ENCODE measurements at places on chromosomes 13 and 19.

- DNase-seq: no peak
Observed at GRCh38 chr13:75072368-75072767, 409.6 kb downstream of the TBC1D4 start.

DNA sequence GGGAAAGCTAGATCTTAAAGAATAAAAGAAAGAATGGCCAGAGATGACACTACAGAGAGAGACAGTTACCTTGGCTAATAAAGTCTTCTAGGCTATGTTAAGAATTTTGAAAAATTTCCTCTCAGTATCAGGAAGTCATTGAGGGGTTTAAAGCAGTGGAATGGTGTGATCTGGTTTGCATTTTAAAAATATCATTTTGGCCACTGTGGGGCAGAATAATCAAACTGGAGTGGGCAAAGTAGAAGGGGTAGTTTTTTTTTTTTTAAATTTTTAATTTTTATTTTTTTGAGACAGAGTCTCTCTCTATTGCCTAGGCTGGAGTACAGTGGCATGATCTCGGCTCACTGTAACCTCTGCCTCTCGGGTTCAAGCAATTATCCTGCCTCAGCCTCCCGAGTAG is 4.4 kb upstream of the CNMD start:
- DNase-seq: no peak

GRCh38 chr13:102769679-102770078 is 3.9 kb downstream of the TEX30 start:
- DNase-seq: no peak

DNA sequence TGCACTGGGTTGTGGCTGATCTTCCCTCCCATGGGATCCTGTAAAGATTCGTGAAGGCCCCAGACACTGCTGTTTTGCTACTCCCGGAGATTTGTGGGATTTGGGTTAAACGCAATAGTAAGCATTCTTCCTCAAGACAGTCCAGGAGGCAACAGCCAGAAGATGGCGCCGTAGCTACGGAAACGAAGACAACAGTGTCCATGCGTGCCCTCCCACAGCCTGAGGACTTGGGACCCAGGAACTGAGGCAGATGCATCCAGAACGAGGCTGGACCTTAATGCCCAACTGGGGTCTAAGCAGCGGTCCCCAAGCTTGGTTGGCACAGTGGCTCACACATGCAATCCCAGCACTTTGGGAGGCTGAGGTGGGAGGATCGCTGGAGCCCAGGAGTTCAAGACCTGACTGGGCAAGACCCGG is 57.6 kb upstream of the ZNF507 start:
- DNase-seq: no peak

DNA sequence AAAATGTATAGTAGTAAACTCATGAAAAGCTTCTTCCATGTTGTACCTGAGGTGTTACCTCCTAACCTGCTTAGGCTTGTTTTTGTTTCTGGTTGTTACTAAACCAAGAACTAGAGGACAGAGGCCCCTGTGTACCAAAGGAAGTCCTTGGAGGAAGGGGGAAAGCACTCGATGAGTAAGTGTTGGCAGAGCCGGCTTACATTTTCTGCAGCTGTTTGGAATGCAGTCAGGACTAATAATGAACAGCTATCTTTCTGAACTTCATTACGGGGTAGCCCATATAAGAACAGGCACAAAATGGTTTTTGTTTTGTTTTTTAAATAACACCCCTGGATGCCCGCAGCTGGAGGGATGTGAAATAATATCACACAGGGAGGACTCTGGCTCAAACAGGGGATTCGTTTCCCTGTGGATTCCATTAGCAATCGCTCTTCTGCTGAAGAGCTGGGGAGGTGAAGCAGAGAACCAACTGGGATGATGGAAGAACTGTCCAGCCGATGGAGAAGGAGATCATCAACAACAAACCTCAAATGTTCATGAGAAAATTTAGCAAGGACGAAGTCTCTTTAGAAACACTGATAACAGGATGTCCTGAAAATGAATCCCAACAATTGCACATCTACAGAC is 214.2 kb upstream of the MAB21L1 start:
- no peak for DNase-seq

GRCh38 chr19:51821921-51822320 is 27.0 kb downstream of the FPR3 start:
- DNase-seq: no peak

DNA sequence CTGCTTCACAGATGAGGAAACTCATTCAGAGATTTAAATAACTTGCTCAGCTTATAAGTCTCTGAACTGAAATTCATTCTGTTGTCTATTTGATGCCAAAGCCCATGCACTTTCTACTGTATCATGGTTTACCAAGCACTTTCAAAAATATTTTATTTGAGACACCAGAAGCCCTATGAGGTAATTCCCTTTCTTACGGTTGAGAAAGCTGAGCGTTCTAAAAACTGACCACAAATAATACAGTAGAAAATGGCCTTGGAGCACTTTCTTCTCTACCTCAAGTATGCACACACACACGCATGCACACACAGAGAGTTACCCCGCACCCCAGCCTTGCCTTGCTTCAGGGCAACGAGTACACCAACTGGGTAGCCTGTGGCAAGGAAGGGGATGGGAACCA is 228.5 kb downstream of the RFC3 start:
- DNase-seq: no peak

DNA sequence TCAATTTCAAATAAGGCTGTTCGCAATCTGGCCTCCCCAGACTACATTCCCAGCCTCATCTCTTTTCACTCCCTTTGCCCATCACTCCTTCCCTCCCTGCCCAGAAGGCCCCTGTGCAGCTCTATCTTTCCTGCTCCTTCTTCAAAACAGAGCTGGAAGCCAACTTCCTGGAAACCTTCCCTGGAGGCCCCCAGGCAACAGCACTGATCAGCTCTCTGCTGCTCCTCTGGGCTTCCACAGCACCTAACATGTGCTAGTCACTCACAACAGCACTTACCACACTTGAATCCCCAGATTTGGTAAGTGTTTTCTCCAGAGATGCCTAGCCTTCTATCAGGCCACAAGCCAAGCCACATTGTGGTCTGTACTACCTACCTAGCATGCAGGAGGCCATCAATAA is 9.5 kb downstream of the SMAD9 start:
- no peak for DNase-seq

GRCh38 chr13:108346376-108346775 is 76.9 kb downstream of the TNFSF13B start:
- DNase-seq: no peak

- no peak for DNase-seq
Observed at GRCh38 chr13:31638577-31638976, 100.7 kb upstream of the RXFP2 start.

DNA sequence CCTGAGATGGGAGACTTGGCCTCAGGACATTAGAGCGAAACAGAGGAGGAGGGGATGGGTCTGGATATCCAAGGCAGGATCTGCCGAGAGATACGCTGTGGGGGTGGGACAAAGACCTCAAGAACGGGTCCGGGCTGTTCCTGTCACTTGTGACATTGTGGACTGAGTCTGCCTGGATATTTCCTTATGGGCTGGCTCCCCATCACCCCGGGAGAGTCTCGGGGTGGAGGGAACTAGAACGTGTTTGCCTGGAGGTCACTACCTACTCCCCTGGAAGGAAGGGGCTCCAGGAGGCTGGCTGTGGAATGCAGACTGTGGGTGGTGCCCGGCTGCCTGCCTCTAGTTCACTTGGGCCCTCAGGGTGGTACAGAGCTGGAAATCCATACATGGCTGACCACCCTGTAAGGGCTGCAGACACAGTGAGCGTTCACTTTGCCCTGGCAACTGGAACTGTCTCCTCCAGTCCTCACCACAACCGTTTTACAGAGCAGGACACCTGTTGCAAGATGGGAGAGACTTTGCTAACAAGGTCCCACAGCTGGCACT is 26.4 kb downstream of the DNM2 start:
- no peak for DNase-seq

DNA sequence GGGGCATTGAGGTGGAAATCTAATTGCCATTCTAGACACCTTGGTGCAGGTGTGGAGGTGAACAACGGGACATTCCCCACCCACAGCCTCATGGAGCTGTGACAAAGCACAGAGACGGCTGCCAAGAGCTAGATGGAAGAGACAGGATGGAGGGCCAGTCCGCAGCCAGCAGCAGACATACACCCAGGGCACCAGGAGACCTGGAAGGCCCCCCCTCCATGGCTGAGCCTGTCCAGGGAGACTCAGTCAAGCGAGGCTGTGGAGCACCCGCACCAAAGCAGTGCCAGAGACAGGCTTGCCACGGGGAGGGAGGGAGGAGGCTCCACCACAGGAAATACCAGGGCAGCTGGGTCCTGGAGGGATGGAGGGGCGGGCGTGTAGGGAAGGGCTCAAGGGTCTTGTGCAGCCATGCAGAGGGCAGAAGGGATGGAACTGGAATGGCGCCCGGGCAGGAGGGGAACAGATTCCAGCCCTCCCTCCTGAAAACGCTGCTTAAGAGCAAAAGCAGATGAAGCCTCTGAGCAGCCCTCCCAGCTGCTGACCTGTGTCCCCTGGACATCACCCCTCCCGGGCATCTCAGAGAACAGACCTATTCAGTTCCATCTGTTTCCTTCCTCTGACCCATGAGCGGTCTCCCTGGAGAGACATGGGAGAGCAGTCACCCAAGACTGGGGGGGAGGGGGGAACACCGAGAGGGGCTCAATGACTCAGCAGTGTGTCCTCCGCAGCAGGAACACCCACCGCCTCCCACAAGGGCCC is 14.4 kb downstream of the EPS15L1 start:
- DNase-seq: no peak

GRCh38 chr13:46168341-46168740 is 13.6 kb downstream of the LCP1 start:
- no peak for DNase-seq

DNA sequence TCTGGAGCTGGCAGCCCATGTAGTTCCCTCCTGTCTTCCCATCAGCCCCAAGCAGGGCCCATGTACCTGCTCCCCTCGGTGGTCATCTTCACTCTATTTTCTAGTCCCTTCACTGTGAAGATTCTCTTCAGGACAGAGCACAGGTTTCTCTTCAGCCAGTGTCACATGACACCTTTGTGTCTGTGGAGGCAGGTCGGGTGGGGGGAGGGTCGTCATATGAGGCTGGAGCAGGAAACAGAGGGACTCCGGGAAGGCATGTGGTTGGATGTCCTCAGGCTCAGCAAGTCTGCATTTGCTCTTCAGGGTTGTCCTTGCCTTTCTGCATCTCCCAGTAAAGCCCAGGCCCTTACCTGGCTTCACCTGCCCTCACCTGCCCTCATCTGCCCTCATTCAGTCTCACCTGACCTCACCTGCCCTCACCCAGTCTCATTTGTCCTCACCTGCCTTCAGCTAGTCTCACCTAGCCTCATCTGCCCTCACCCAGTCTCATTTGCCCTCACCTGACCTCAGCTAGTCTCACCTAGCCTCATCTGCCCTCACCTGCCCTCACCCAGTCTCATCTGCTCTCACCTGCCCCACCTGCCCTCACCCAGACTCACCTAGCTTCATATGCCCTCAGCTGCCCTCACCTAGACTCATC is 120.3 kb downstream of the ZDHHC20 start:
- DNase-seq: no peak

- DNase-seq: no peak
Observed at GRCh38 chr13:51048166-51048461, 63.0 kb downstream of the C13orf42 start.

- no peak for DNase-seq
Observed at GRCh38 chr13:110479648-110480047, 81.9 kb downstream of the RAB20 start.

DNA sequence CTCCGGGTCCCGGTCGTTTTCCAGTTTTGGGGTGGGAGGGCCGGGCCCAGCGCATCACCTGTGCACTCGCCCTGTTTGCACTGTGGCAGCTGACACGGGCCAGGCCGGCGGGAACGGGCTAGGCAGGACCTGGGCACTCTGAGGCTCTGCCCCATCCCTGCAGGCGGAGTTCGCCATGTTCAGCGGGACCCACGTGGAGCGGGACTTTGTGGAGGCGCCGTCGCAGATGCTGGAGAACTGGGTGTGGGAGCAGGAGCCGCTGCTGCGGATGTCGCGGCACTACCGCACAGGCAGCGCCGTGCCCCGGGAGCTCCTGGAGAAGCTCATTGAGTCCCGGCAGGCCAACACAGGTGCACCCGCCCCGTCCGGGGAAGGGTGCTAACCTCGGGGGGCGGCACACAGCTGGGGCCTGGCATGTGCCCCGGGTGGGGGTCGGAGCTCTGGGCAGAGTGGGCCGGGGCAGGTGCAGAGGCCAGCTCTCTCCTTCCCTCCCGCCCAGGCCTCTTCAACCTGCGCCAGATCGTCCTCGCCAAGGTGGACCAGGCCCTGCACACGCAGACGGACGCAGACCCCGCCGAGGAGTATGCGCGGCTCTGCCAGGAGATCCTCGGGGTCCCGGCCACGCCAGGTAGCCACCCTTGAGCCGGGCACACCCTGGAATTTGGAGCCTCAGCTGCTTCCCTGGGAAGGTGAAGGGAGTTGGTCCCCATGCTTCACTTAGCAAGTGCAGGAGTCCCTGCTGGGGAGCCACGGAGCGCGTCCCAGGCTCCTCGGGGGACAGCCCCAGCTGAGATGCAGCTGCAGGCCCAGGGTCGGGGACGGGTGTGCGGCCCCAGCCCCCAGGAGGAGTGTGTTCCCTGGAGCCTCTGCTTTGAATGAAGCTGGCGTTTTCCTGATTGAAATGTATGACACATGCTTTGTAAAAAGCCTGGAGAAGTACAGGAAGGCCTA is 9.3 kb upstream of the ZNF554 start:
- no peak for DNase-seq

GRCh38 chr19:46970815-46971214 is 48.8 kb upstream of the NPAS1 start:
- no peak for DNase-seq

DNA sequence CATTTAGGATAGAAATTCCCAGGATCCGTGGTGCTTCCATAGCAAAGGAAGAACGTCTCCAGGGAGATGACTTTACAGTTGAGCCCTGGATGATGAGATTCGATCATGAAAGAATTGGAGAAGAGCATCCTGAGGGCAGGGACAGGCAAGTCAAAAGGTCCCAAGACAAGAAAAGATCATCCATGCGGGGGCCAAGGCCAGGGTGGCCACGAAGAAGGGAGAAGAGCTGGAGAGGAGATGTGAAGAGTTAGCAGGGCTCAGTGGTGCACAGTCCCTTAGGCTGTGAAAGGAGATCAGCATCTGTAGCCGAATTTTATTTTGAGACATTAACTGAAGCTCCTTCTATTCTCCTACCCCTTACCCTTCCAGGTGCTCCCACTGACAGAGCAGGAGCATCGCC is 28.9 kb downstream of the OR10H4 start:
- no peak for DNase-seq

- no peak for DNase-seq
Observed at GRCh38 chr13:30581582-30581981, 36.1 kb upstream of the USPL1 start.

GRCh38 chr19:13597640-13598039 is 91.4 kb upstream of the CACNA1A start:
- peak; percentile 3 for DNase-seq

- no peak for DNase-seq
Observed at GRCh38 chr13:43776006-43776405, 10.8 kb downstream of the ENOX1 start.

- DNase-seq: no peak
Observed at GRCh38 chr13:103734837-103735236, 668.6 kb upstream of the SLC10A2 start.
